ENCODE measurements at places on chromosomes 12 and 14.

DNA sequence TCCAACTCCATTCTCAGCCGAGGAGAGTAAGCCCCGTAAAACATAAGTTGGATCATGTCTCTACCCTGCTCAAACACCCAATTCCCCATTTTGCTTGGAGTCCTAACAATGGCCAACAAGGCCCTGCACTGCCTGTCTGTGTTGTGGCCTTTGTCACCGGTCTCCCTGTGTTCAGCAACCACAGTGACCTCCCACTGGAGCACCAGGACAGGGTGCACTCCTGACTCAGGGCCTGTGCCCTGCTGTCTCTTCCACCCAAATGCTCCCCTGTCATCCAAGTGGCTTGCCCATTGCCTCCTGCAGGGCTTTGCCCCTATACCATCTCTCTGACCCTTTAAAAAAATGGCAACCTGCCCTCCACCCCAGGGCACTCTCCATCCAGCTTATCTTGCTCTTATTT lies 4.4 kb upstream of the KRT85 start:
- DNase-seq = no peak

DNA sequence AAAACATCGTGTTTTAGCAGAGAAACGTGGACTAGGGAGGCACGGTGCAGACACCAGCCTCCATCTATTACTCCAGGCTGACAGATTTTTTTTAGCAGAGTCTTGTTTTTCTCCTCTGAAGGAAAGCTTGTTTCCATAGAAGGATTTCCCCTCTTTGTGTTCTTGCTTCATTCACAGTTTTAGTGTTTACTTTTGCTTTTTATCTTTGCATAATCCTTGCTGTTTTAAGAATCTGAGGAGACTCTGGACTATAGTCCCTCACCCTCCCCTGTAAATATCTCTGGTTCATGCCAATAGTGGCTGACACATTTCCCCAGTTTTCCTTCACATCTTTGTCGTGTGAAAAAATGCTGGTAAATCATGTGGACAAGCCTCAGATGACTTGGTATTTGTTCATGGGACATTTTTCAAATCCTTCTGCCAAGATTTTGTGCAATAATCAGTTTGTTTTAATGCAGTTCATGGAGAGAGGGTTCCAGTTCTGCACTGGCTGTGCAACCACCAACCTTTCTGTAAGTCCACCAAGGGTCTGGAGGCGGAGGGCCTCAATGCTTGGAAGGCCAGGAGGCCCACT lies 39.9 kb upstream of the TMCC3 start:
- DNase-seq = no peak

GRCh38 chr12:43711348-43711747 lies 47.2 kb downstream of the PUS7L start:
- no peak for DNase-seq

DNA sequence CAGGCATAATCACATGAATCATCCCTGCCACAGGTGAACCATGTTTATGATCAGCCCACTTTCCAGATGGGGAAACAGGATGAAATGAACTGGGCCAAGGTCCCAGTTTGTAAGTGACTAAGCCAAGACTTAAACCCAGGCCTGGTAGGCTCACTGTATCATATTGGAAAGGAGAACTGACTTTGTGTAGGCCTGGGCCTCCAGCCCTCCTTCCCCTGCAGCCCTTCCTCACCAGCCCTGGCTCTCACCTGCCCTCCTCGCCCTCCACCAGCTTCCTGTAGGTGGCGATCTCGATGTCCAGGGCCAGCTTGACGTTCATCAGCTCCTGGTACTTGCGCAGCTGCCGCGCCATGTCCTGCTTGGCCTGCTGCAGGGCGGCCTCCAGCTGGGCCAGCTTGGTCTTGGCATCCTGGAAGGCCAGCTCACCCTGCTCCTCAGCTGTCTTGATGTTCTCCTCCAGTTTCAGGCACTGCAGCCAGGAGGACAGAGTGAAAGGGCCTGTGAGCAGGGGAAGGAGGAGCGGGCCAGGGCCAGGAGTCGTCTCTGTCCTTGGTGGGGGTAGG lies 19.8 kb downstream of the KRT80 start:
- no peak for DNase-seq

- no peak for DNase-seq
These were observed 888.6 kb upstream of the SEL1L start for GRCh38 chr14:82422230-82422629.

- DNase-seq = no peak
These were observed at the start of gene OR6C70 for GRCh38 chr12:55470088-55470829. Gene OR6C70 (minus strand): TSS chr12:55470138. CDS start chr12:55470138, 0 bp downstream.

DNA sequence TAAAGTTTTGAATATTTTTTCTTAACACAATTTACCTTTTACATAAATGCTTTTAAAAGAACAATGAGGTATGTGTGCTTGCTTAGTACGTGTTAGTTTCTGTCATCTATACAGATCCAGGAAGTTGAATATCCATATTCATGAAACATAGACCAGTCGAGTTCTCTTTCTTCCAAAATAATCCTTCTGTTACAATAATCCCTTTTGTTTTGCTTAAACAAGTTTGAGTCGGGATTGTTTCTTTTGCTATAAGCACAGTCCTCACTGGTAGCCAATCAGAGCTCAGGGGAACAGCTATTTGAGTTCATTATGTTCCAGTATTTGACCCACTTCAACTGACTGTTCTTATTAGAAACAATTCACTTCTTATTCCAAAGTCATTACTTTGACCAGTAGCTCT lies 214.7 kb upstream of the FLRT2 start:
- no peak for DNase-seq

GRCh38 chr12:54232790-54233189 lies 44.0 kb upstream of the SMUG1 start:
- DNase-seq = no peak

DNA sequence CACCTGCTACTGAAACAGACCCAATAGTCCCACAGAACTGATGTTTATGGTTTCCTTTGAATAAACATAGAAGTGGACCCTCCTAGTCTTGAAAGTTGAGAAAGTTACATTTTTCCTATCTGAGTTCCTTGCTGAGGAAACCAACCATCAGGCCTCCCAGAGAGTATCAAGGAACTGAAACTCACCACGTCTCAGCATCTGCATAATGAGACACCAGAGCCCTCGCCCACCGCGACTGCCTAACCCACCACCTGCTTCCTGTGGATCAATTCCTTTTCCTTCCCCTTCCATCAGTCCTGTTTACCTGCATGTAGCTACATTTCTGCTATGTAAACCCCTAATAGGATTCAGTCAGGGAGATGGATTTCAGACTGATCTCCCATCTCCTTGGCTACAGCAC lies 443.2 kb upstream of the TMEM132C start:
- DNase-seq = no peak

DNA sequence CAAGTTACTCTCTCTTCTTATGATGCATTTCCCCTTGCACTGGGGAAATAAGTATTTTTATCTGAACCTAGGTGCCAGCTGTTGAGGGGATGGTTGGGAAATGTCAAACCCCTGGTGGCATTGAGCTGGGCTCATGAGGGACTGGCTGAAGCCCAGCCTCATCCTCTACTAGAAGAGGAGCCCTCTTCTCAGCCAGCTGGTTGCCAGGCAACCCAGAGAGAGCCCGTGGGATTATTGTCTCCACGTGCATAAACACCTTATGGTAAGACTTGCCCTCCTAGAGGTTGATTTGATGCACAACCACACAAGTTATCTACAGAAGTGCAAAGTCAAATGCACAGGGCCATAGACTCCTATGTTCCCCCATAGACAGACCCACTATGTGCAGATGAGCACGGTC lies 89.8 kb downstream of the WSCD2 start:
- no peak for DNase-seq

- DNase-seq = no peak
These were observed 74.9 kb downstream of the NEDD1 start for GRCh38 chr12:96981911-96982310.

GRCh38 chr12:32457251-32458025 lies 58.1 kb downstream of the FGD4 start:
- DNase-seq = no peak

- no peak for DNase-seq
These were observed 256.2 kb downstream of the DAD1 start for GRCh38 chr14:22332686-22333421.

DNA sequence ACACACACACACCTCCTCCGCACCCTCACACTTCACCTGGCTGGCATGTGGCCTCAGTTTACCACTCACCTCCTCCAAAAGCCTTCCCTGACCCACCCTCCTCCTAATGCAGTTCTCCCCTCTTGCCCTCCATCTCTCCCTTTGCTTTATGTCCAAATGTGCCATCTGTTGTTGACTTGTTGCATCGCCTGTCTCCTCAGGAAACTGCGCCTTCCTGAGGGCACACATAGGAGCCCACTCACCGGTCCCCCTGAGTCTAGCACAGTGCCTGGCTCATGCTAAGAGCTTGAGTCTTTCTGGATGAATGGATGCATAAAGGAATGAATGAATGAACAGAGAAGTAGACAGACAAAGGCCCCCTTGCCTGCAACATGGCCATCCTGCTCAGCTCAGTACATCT lies 34.0 kb downstream of the MVK start:
- DNase-seq = no peak

DNA sequence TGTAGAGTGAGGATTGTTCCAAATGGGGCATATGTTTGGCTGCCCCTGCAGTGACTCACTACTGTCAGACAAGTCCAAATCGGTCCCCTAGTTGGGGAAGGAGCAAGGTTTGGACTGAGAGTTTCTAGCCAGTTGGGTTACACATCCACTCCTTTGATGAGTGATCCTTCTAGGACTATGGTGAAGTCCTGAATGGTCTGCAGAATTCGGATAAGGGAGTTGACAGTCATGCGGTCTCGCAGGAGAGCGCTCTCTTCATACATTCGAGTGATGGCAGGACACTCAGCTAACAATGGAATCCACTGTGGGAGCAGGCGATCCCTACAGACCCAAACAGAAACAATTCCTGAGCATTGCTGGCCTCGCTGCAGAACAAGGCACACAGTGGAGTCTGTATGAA lies 61.5 kb upstream of the SINHCAF start:
- DNase-seq = no peak

DNA sequence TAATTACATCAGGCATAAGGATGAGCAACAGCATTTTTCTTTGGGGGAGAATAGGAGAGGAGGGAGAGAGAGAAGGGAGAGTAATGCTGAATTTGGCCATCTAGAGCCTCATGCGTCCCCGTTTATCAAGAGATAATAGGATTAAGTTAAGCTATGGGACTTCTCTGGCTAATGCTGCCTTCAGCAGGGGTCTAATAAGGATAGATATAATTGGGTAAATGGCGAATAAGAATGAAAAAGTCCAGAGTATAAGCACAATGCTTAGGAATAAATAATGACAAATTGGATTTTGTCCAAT lies 470.0 kb downstream of the EGLN3 start:
- no peak for DNase-seq

GRCh38 chr14:91837076-91837475 lies 30.3 kb downstream of the TC2N start:
- no peak for DNase-seq

- DNase-seq = no peak
These were observed 221.0 kb downstream of the PTPRO start for GRCh38 chr12:15543347-15543746.

GRCh38 chr14:74045522-74045921 lies 26.4 kb downstream of the BBOF1 start:
- DNase-seq = no peak

- DNase-seq = no peak
These were observed 216.7 kb upstream of the TMTC1 start for GRCh38 chr12:30000401-30000800.

DNA sequence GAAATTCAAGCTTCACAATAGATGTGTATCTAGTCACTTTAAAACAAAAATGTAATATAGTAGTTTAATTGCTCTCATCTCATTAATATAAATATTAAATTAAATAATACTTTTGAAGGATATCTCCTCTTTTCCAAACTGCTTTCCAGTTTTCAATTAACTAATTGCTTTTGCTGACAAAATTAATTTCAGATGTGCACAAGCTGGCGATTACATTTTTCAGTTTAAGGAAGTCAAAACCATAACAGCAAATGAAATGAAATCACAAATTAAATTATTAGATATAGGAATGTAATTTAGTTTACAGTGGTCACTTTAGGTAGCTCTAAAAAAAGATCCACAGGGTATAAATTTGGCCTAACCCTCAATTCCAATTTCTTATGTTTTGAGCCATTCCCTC lies 362.1 kb downstream of the SLC6A15 start:
- no peak for DNase-seq

GRCh38 chr12:99334285-99335056 lies 313.1 kb upstream of the GARIN6 start:
- no peak for DNase-seq

GRCh38 chr14:104138718-104139459 lies 502 bp downstream of the KIF26A start:
- no peak for DNase-seq

GRCh38 chr12:94817695-94818075 lies 167.3 kb upstream of the TMCC3 start:
- no peak for DNase-seq

GRCh38 chr14:77579065-77579464 lies 37.4 kb downstream of the SPTLC2 start:
- DNase-seq = no peak

DNA sequence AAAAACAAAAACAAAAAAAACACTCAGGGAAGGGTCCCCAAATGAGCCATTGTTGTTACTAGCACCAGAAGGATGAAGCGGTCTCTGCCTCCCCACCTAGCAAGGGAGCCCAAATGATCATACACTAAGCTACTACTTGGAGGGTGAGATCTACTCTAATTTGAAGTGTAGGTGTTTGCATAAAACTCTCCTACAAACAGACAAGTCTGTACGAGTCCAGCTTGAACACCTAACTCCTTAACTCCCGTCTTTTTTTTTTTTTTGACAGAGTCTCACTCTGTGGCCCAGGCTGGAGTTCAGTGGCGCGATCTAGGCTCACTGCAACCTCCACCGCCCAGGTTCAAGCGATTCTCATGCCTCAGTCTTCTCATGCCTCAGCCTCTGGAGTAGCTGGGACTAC lies 132.6 kb downstream of the PPM1H start:
- no peak for DNase-seq

DNA sequence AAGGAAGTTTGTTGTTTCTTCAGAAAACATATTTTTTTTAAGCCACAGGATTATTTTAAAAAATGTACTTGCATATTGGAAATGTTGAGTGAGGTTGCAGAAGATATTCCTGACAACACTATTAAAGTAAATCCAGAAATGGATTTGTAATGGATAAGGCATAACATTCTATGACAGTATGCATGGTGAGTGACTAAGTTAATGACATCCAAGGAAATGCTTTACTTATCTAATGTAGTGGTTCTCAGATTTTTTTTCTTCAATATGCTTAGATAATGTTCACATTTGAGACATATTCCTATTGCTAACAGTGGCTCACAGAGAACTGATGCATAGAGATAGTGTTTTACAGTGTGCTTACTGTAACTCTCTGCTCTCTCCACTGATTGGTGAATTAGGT lies 49.4 kb downstream of the ZDHHC17 start:
- DNase-seq = no peak

GRCh38 chr12:117151403-117152031 lies 38.8 kb downstream of the FBXO21 start:
- DNase-seq = no peak

DNA sequence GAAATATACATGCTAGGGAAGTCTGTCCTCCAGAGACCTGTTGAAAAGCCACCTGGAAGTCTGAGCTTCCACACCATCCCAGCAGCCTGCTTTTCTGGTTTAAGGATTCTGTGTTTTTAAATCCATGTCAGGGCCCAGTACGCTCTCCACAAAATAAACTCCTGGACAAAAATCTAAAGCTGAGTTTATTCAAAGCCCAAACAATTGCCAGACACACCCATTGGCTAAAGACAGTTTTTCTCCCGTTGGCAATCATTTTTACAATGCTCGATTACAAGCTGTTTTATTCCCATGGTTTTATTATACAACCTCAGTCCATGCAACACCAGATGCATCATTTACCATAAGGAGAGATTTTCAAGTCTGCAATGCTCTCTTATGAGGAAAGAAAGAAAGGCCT lies 94.5 kb downstream of the MYRFL start:
- DNase-seq = no peak
